ENCODE measurements at places on chromosomes 5 and 9.

DNA sequence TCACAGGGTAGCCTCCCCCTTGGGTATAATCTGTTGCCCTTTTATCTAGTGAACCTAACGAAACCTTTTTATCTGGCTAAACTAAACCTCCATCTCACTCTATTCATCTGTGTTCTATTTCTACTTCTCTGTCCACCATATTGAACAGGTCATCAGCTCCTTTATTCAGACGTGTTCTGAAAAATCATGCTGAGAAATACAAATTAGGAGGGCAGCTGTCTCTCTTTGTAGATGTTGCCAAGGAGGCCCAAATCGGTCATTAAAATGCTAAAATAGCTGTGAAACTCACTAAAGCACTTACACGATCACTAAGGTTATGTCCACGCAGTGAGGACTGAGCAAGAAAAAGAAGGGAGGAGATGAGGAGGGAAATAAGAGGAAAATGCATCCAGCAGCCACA, 115.6 kb upstream of the RETREG1 start:
- peaks cover 18% of the 10 kb centered on the region for H3K4me1 ChIP-seq
- no peak overlapping the region for H3K27ac ChIP-seq

DNA sequence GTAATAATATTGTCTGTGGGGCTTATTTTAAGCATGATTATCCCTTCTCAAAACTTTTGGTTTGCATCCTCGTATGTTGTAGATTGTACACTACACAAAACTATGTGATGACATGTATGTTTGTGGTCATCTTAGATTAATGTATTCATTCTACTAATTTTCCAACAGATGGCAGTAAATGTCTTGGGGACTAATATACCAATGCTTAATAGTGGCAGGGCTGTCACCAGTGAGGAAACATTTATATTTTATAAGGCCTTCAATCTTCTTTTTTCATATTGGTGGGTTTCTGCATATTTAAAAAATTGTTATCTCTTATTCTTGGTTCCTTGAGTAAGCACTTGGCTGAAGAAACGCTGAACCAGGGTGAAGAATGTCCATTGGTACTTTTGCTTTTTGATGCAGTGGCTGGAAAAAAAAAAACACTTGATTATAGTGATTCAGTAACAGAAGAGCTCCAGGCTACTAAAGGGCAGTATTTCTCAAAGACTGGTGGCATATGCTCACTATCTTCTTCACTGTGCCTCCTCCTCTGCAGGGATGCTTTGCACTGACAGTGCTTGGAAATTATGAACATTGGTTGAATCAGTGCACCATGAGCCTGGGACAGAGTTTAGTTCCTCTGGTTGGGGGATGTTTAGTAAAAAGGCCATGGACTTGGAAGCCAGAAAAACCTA, 530.3 kb downstream of the RASEF start:
- no peaks in the 10 kb centered on the region for H3K36me3 ChIP-seq
- H3K4me1 ChIP-seq, result no peaks in the 10 kb centered on the region
- no peak overlapping the region for H3K4me3 ChIP-seq
- H3K27me3 ChIP-seq, result no peaks in the 10 kb centered on the region

DNA sequence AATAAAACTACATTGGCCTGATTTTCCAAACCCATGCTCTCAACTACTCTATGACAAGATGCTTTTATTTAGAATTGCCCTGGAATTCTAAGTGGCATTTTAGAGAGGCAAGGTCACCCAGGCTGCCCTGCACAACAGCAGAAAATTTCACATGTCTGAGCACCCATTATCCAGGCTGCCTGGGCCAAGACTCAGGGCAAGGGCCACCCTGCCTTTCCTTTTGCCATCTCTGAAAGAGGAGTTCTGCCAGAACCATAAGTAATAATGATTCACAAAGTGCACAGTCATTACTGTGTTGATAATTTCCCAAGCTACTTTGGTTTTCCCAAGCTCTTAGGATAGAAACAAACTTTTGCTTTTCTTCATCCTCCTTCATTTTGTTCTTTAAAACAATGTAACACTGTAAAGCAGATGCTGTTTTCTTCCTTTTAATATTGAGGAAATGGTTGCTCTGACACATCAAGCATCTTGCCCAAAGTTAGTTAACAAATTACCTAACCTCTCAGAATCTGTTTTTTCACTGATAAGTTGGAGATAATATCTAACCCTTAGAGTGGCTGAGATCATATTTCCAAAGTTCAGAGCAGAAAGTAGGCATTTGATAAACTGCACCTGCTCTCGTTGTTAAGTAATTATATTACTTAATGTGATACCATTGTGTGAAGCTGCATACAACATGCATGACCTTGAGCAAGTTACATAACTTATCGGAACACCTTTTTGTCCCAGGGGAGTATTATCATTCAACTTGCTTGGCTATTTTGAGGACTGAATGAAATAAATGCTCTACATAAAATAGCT, 325.6 kb downstream of the PRELID2 start:
- no peak for DNase-seq
- H3K4me3 ChIP-seq, result no peak overlapping the region
- H3K36me3 ChIP-seq, result no peaks in the 10 kb centered on the region
- H3K27ac ChIP-seq, result no peak overlapping the region

DNA sequence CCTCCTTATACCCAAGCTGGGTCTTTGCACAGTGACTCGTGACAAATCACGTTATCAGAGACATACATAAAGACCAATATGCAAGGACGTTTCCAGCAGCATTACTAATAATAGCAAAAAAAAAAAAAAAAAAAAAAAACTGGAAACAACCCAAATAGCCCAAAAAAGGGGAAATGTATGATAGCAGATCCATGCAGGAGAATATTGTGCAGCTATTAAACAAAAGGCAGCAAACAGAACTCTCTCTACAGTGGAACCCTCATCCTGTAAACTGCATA, 37.7 kb downstream of the C5orf15 start:
- H3K4me1 ChIP-seq, result no peaks in the 10 kb centered on the region
- no peak overlapping the region for H3K4me3 ChIP-seq
- no peak for DNase-seq
- no peak overlapping the region for H3K27ac ChIP-seq
- no peaks in the 10 kb centered on the region for H3K36me3 ChIP-seq

GRCh38 chr9:7293091-7293490, 506.5 kb downstream of the DMAC1 start:
- no peak for DNase-seq
- no peaks in the 10 kb centered on the region for H3K27me3 ChIP-seq
- H3K27ac ChIP-seq, result no peak overlapping the region

- no peak overlapping the region for H3K27ac ChIP-seq
- DNase-seq, result no peak
- peaks cover 18% of the 10 kb centered on the region for H3K4me1 ChIP-seq
These were observed 188.6 kb upstream of the DMRT1 start for GRCh38 chr9:652914-653313.

GRCh38 chr9:5863092-5863746, 27.5 kb upstream of the MLANA start:
- H3K4me3 ChIP-seq, result no peak overlapping the region
- peak; percentile 56 for DNase-seq
- no peaks in the 10 kb centered on the region for H3K27me3 ChIP-seq
- H3K27ac ChIP-seq, result no peak overlapping the region

GRCh38 chr5:81909677-81910076, 62.1 kb upstream of the ATG10 start:
- no peak for DNase-seq
- peaks cover 3% of the 10 kb centered on the region for H3K4me1 ChIP-seq
- no peak overlapping the region for H3K4me3 ChIP-seq
- no peaks in the 10 kb centered on the region for H3K36me3 ChIP-seq
- no peak overlapping the region for H3K27ac ChIP-seq

DNA sequence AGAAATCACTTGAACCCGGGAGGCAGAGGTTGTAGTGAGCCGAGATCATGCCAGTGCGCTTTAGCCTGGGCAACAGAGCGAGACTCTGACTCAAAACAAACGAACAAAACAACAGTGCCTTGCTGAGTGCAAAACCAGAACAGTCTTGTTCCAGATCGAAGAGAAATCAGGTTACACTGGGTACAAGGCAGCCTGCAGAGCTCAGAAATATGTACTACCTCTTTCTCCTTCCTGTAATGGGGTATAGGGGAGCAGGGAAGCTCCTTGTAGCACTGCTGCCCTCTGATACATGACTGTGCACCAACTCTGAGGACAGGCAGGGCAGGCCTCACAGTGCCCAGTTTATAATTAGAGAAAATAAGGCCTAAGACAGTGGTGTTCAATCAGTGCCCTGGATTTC, 24.7 kb downstream of the TBC1D2 start:
- no peaks in the 10 kb centered on the region for H3K4me1 ChIP-seq
- H3K4me3 ChIP-seq, result no peak overlapping the region
- no peak for DNase-seq

GRCh38 chr5:91288118-91288916, 94.8 kb downstream of the ARRDC3 start:
- no peaks in the 10 kb centered on the region for H3K36me3 ChIP-seq
- H3K27me3 ChIP-seq, result no peaks in the 10 kb centered on the region
- no peak for DNase-seq

GRCh38 chr5:93874491-93874890, 133.1 kb upstream of the POU5F2 start:
- no peak for DNase-seq
- H3K4me1 ChIP-seq, result no peaks in the 10 kb centered on the region
- H3K4me3 ChIP-seq, result no peak overlapping the region
- no peaks in the 10 kb centered on the region for H3K27me3 ChIP-seq
- H3K27ac ChIP-seq, result no peak overlapping the region
